ENCODE measurements at places on chromosomes 1 and 21.

DNA sequence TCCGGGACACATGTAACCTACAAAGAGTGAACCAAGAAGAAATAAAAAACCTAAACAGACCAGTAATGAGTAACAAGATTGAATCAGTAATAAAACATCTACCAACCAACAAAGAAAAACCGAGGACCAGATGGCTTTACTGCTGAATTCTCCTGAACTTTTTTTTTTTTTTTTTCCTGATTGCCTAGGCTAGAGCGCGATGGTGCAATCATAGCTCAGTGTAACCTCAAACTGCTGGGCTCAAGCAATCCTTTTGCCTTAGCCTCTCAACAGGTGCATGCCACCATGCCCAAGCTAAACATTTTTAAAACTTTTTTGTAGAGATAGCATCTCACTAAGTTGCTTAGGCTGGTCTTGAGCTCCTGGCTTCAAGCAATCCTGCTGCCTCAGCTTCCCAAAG, 11.2 kb upstream of the FGGY start:
- no peak for DNase-seq

- DNase-seq: no peak
These were observed 29.0 kb downstream of the SPATA6 start for GRCh38 chr1:48442864-48443619.

GRCh38 chr1:174060090-174060489, 37.9 kb upstream of the RC3H1 start:
- no peak for DNase-seq

DNA sequence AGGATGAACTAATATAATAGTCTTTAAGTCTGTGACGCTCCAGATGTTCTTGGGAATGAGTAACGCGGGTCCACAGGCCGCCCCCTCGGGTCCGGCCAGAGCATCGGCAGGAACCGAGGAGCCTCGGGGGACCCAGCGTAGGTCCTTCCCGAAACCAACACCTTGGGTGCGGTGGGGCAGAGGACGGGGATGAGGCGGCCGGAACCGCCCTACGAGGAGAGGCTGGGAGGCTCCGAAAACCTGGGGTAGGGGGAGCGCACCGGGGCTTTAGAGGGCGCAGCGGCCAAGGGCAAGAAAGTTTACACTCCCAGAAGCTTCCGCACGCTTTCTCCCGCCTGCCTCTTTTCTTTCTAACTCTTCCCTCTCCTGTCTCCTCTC, 7.1 kb downstream of the DMRTA2 start:
- DNase-seq: no peak

- DNase-seq: no peak
These were observed 91.6 kb downstream of the KAZN start for GRCh38 chr1:14689996-14690615.

DNA sequence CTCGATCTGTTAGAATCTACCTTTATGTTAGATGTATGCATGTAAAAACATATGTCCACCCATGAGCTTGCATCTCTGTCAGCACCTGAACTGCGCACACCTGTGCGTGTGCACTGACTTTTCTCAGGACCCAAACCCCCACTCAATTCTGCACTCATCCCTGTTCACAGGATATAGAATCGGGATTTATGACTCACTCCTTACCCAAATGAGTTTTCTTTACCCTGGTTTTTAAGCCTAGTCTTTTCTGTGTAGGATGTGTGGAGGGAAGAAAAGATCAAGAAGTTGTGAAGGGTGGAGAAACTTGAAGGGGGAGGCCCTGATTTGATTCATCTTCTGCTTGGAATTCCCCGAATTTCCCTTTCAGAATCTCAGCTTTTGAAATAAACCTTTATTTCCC, 2.4 kb downstream of the ACKR1 start:
- DNase-seq: no peak

- no peak for DNase-seq
These were observed 12.8 kb upstream of the NRIP1 start for GRCh38 chr21:15077529-15078145.

DNA sequence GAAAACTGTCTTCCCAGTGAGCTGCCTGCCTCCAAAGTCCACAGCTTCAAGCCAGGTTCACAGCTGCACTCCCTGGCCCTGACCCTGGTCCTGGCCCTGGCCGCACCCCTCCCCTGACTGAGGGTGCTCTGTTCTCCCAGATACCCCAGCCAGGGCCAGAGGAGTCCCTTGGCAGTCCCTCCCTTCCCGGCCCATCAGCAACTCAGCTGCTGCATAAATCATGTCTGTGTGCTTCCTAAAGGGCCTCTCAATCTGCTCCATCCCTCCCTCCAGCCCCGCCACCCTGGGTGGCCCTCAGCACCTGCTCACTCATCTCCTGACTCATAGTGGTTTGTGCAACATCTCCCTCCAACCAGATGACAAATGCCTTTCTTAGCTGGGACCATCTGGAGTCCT, 24.8 kb upstream of the C1orf174 start:
- DNase-seq: peak; percentile 48

DNA sequence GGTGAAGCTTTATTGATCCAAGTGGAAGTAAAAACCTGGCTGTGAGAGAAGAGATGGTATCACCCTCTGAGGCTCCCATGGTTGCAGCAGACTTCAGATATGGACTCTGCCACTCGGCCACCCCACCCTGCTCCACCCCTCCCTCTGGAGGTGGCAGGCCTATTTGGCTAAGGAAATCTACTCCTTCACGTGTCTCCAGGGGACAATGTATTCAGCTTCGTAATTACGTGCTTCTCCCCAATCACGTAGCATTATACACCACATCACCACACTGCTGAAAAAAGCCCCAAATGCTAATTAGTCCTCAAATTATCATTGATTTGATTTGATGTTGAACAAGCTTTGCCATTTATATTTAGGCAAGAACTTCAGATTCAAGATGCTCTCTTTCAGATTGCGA, 220.7 kb downstream of the OMA1 start:
- DNase-seq: no peak

GRCh38 chr1:205493241-205494085, 11.0 kb upstream of the CDK18 start:
- DNase-seq: peak; percentile 85

GRCh38 chr21:30979054-30979453, 59.2 kb downstream of the KRTAP19-8 start:
- DNase-seq: no peak

- DNase-seq: no peak
These were observed 1361.7 kb upstream of the B3GALT2 start for GRCh38 chr1:194548071-194548470.

GRCh38 chr21:31329456-31330143, 14.5 kb downstream of the TIAM1 start:
- no peak for DNase-seq

DNA sequence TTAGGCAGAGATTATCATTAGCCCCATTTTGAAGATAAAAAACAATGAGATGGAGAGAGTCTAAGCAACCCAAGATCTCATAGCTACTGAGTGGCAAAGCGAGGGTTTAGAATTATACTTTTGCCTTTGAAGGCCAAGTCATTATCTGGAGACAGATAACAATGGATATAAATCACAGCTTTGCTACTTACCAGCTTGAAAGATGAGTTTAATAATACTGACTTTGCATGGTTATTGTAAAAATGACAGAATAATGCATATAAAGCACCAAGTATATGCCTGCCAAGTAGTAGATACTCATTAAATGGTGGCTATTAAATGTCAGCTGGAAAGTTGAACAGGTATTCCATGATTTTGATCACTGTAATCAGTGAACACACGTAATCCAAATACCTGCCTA, 241.6 kb upstream of the SGIP1 start:
- no peak for DNase-seq

DNA sequence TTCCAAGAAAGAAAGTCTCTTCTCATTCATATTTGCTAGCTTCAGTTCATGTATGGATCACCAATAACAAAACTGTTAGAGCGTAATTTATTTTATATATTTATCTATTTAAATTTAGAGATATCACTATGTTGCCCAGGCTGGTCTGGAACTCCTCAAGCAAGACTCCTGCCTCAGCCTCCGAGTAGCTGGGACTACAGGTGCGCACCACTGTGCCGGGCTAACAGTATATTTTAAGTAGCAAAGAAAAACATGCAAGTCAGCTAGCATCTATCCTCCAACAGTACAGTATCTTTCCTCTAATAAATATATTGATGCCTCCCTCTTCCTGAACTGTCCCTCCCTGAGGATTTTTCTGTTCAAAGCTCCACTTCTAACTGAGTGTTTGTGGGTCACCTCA, 21.5 kb downstream of the INPP5B start:
- no peak for DNase-seq

DNA sequence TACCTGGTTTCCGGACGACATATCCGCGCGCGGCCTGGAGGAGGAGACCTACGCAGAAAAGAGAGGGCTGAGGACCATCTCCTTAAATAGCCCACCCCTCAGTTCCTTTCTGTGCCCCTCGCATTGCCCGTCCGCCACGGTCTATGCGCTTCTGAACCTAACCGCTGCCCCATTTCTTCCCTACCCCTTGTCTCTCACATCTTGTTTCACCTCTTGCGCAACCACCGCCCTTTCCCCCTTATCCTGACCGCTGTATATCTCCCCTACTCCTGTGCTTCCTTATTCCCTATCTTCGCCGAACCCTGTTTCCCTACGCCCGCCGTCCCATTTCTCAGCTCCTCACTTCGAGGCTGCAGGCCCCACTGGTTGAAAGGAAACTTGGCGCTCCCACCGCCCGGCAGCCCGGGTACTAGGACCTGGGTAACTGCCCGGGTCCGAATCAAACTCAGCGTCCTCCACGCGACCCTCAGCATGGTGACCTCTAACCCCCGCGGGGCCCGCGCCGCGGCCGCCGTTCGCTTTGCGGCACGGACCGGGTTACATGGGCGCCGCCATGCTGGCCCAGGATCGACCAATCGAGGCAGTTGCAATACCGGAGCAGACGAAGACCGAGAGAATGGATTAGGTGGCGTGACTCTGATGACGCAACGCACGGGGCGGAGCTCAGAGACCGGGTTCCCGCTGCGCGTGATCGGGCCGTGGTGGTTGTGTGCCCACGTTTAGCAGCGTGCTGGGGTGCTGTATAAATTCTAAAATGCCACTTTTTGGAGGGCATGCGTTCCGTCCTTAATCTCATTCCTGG, at the start of gene MRPS15:
Gene MRPS15 (minus strand): TSS at position 582 of the 802 bp plus-strand sequence. CDS start 109 bp downstream, at position 473.
- peak; percentile 98 for DNase-seq

- no peak for DNase-seq
These were observed 282.9 kb downstream of the PTPRU start for GRCh38 chr1:29519108-29519787.

- no peak for DNase-seq
These were observed 101.1 kb downstream of the PRKAB2 start for GRCh38 chr1:147071142-147071541.

DNA sequence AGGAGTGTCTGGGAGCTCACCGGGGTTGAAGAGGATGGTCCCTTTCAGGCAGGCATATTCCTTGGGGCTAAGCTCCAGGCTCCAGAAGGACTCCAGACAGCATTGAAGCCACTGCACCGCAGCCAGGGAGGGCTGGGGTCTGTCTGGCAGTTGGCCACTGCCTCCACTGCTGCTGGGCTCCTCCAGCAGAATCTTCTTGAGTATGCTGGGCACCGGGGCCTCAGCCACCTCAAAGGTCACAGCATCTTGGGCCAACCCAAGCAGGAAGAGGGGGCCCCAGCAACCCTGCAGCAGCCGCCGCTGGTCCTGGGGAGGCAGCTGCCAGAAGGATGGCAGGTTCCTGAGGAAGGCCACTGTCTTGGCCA, 404 bp downstream of the NR0B2 start:
- no peak for DNase-seq

- DNase-seq: no peak
These were observed 670.2 kb upstream of the CXADR start for GRCh38 chr21:16842696-16843035.

GRCh38 chr1:161197560-161198193, 1.2 kb downstream of the ADAMTS4 start:
- no peak for DNase-seq

GRCh38 chr1:38197312-38198061, 150.9 kb upstream of the POU3F1 start:
- no peak for DNase-seq

- DNase-seq: no peak
These were observed 155.4 kb downstream of the CLEC20A start for GRCh38 chr1:178341261-178341956.

- no peak for DNase-seq
These were observed 28.4 kb upstream of the RCAN3 start for GRCh38 chr1:24474193-24474592.
